ENCODE measurements at places on chromosomes 7 and 10. TPM values are rescaled to one million over a fixed set of nuclear protein-coding genes. Genes with fewer than 3 reads are reported as not detected.
A peak's percentile ranks its signal among the peaks of the same experiment; 100 is the strongest.

- no peak for DNase-seq
These were observed 35.4 kb downstream of the CCDC3 start for GRCh38 chr10:12966067-12966466.

DNA sequence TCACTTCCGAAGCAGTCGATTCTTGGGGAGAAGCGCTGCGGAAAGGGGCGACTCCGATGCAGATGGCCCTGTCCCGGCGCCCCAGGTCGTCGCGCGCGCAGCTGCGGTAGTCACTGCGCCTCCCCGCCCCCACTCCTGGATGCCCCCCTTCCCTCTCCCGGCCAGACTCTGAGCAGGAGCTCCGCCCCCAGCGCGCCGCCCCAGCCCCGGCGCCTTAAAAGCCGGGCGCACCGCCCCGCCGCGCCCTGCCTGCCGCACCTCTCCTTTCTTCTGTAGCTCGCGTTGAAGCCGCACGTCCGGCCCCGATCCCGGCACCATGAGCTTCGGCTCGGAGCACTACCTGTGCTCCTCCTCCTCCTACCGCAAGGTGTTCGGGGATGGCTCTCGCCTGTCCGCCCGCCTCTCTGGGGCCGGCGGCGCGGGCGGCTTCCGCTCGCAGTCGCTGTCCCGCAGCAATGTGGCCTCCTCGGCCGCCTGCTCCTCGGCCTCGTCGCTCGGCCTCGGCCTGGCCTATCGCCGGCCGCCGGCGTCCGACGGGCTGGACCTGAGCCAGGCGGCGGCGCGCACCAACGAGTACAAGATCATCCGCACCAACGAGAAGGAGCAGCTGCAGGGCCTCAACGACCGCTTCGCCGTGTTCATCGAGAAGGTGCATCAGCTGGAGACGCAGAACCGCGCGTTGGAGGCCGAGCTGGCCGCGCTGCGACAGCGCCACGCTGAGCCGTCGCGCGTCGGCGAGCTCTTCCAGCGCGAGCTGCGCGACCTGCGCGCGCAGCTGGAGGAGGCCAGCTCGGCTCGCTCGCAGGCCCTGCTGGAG, at the start of gene INA:
TSS of gene INA (plus strand) at position 243 of the 817 bp plus-strand sequence. CDS start at position 317, 74 bp downstream.
- DNase-seq: peak; percentile 74

DNA sequence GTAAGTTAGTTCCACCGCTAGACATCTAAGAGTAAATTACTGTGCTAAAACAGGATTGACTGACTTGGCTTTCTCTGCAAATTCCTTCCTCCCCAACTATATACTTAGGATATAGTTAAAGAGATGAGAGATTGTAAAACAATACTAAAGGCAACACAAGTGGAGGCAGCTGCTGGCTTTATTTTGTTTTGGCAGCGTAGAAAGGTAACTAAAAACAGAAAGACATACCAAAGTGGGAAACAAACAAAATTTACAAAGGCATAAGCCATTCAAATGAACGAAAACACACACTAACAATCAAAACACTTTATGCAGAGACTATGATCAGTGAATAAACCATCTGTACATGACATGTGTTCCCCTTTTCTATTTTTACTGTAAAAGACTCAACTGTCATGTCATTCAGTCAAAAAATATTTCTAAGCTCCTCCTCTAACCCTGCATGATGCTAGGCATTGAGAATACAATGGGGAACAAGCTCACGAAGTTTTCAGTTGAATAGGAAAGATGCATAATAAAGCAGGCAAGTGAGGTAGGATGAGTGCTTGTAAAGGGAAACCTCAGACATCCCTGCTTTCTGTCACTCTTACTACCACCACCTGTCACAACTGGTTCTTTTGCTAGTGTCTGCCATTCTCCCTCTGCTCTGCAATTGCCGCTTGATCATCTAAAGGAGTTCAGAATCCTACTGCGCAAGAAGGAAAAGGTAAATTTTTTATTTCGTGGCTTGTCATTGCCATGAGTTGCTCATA, 64.2 kb upstream of the COL1A2 start:
- peak; percentile 14 for DNase-seq

- peak; percentile 98 for DNase-seq
These were observed at the start of gene HHEX for GRCh38 chr10:92689663-92690210. HHEX (plus strand) TSS chr10:92689955; CDS start chr10:92689987, 32 bp downstream.

DNA sequence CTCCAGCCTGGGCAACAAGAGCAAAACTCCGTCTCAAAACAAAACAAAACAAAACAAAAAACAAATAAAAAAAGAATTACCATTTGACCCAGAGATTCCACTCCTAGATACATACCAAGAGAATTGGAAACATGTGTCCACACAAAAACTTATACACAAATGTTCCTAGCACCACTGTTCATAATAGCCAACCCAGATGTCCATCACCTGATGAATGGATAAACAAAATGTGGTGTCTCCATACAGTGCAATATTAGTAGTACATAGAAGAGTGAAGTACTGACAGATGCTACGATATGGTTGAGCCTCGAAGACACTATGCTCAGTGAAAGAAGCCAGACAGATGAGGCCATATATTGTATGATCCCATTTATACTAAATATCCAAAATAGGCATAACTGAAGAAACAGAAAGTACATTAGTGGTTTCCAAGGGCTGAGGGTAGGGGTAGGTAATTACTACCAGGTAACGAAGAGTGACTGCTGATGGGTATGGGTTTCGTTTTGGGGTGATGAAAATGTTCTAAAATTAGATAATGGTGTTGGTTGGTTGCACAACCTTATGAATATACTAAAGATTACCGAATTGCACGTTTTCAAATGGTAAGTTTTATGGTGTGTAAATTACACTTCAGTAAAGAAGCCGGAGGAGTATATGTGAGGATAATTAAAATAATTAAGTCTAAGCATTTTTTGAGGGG, 20.0 kb downstream of the MYO1G start:
- peak; percentile 8 for DNase-seq

- peak; percentile 69 for DNase-seq
These were observed 33.3 kb downstream of the CDK14 start for GRCh38 chr7:90629297-90629918.

DNA sequence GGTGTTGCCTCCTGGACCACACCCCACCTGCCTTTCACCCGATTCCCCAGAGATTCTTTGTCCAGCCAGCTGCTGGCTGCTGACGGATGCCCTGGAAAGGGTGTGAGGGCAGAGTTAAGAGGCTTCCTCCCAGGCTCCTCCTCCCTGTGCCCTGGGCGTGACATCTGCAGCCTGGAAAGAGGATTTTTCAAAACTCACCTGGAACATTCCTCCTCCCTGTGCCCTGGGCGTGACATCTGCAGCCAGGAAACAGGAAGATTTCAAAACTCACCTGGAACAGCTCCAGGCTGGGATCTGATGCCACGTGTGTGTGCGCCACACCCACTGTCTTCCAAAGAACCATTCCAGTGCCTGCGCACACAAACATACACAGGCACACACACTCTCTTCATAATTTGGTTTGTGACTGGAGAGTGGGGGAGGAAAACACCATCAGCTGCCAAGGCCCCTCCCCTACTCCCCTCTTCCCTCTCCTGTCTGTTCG, 5.2 kb downstream of the MARVELD1 start:
- no peak for DNase-seq

DNA sequence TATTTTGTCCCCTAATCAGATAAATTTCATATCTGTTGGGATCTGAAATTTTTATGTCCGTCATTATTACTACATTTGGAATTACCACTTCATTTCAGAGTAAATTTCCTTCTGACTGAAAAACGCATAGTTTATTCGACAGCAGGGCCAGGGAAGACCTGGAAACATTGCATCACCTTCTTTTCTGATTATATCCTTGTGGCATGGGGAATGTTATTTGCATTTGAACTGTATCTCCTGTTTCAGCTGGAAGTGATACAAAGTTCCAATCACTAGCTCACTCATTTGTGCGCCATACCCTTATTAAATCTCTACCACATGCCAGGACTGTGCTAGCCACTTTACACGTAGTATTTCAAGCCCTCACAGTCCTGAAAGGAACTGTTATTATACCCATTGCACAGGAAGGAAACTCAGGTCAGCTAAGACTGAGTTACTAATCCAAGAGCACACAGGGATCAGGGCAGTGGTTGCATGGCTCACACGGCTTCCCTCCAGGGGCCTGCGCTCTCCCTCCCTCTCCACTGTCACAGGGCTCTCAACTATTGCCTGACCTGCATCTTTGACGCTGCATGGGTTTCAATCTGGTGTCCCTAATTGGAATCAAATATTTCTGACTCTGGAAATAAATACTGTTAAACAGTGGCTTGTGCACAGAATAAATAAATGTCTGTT, 84.4 kb upstream of the NANOS1 start:
- no peak for DNase-seq

DNA sequence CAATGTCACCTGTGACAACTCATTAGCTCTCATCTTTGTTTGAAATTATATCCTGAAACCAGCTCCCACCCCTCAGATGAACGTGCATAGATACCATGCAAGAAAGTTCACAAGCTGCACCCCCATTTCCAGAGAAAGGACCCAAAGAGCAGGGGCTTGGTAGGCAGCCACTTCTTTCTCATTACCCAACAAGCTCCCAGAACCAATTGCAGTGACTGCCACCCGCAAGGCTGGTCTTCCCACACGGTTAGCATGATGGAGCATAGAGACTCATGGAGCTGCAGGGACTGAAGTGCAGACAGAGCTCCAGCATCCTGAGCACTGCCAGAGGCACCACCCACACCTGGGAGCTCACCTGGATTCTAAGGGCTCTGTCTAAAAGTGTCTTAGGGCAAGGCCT, 28.5 kb downstream of the FRMPD2 start:
- no peak for DNase-seq

DNA sequence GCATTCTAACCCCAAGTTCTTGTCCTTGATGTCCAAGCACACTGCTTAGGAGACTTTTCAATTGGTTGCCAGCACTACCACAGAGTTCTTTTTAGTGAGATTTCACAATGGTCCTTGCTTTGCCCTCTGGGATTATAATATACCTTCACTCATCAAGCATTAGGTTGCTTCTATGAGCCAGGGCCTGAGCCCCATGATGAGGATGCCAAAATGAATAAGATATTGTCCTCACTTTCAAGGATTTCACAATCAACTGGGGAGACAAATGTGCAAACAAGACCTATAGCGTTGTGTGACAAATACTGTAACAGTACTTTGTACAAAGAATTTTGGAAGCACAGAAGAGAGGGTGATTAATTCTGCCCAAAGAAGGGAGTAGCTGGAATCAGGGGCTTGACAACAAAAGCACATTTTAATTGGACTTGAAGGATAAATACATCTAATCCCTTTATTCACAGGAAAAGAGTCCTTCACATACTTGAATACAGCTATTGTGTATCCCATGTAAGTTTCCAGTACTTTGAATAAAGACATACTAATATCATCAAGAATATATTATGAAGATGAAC, 263.6 kb upstream of the LRRN3 start:
- no peak for DNase-seq

GRCh38 chr7:134155206-134155605, 28.1 kb downstream of the LRGUK start:
- DNase-seq: no peak

DNA sequence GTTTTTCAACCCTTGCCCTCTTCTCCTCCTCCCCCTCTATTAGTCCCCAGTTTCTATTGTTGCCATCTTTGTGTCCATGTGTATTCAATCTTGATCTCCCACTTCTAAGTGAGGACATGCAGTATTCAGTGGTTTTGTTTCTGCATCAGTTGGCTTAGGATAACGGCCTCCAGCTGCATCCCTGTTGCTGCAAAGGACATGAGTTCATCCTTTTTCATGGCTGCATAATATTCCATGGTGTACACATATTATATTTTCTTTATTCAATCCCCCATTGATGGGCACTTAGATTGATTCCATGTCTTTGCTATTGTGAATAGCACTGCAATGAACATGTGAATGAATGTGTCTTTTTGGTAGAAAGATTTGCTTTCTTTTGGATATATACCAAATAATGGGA, 190.4 kb upstream of the LYZL1 start:
- no peak for DNase-seq

- DNase-seq: no peak
These were observed at the start of gene PRKCQ for GRCh38 chr10:6579904-6580278. PRKCQ (minus strand) TSS chr10:6580276; CDS start chr10:6515135, 65,141 bp downstream.

DNA sequence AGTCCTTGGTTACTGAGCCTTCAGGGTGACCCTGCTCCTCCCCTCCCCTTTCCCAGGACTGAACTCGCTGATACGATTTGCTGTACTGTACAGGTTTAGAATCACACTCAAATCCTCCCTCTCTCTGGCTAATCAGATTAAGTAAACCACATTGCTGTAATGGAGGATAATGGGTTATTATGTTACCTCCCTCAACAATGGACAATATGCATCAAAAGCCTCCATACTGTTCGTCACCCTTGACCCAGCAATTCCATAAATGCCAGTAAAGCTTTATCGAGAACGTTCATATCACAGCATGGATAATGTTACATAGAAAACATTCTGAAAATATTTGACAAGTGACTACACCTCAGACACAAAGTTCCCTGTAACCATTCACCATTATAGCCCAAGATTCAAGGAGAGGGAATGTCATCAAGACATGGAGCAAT, 61.7 kb downstream of the FAM107B start:
- no peak for DNase-seq

- no peak for DNase-seq
These were observed 43.8 kb downstream of the SP8 start for GRCh38 chr7:20742913-20743312.

DNA sequence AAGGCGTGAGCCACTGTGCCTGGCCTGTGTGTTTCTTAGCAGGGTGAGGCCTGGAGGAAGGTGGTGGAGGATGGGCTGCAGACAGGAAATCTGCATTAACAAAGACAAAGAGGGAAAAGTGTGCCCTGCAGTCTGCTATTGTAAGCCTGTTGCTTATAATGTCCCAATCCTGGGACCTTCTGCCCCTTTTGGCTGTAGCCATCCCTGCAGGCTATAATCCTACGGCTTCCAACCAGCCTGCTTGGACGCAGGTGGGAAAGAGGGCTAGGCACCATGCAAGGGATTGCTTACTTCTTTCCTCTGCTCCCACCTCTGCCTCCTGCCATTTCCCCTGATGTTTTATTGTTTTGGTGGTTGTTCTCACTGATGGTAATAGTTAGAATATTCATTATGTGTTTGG, 434.3 kb downstream of the PLXNA4 start:
- DNase-seq: no peak

DNA sequence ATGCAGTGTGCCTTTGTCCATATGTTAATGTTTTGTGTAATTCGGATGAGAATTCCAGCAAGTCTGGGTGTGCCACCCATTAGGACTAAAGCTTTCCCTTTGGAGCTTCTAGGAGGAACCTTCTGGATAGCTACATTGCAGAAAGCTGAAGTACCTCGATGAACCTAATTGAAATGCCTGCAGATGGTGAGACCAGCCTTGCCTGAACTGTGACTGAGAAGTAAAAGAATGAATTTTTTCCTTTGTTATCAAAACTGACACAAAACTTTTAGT, 31.1 kb upstream of the FBXW4 start:
- DNase-seq: no peak

Gene UNC5B
- 135 TPM for total RNA-seq

Gene CABCOCO1
- 3.5 TPM for total RNA-seq

Gene GARIN1A
- total RNA-seq: 2.1 TPM

Gene MMD2
- not detected for total RNA-seq

Gene SSBP1
- total RNA-seq: 88.3 TPM

Gene HABP2
- not detected for total RNA-seq

Gene NPC1L1
- not detected for total RNA-seq

Gene PLAU
- 27.9 TPM for total RNA-seq

Gene LOXL4
- total RNA-seq: 28.6 TPM

Gene GTF2IRD1
- 18.6 TPM for total RNA-seq

Gene SEMA3C
- 421 TPM for total RNA-seq

Gene NPSR1
- not detected for total RNA-seq

Gene AGFG2
- 9.4 TPM for total RNA-seq
